ENCODE measurements at places on chromosomes 2 and 18. TPM values are rescaled to one million over a fixed set of nuclear protein-coding genes. Genes with fewer than 3 reads are reported as not detected.

DNA sequence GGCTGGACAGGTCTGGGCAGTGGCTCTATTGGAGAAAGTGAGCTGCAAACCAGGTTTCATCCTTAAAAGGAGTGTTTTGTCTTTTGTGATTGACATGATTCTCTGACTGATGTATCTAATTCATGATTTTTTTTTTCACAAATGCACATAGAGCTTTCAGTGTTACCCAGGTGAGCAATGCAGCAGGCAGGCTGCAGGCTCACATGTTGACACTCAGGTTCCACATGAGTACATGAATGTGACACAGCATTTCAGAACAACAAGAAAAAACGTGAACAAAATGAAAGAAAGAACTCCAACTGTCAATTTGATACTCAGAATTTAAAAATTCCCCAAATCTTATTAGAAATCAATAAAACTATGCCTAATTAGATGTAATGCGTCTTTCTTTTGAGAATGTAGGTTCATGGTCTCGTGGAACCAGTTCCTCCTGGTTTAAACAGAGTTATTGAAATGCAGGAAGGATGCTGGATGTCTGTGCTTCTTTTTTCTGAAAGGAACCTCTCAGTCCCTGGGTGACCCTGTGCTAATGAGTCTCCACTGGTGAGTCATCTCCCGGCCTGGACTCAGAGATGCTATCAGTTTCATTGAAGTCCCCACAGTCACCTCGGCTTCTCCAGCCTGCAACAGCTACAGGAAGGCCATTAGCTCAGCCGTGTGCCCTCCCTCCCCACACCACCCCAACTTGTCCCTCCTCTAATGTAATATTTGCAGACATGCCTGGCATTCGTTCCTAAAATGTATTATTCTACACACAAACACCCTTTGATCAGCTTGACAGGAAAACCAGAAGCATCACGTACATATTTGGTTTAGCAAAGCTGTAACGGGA lies 430.4 kb downstream of the LPIN1 start:
- no peaks in the 10 kb centered on the region for H3K36me3 ChIP-seq
- no peak for DNase-seq
- peaks cover 22% of the 10 kb centered on the region for H3K4me1 ChIP-seq
- no peak overlapping the region for H3K4me3 ChIP-seq
- peak overlapping the region; percentile 31 for H3K27ac ChIP-seq

DNA sequence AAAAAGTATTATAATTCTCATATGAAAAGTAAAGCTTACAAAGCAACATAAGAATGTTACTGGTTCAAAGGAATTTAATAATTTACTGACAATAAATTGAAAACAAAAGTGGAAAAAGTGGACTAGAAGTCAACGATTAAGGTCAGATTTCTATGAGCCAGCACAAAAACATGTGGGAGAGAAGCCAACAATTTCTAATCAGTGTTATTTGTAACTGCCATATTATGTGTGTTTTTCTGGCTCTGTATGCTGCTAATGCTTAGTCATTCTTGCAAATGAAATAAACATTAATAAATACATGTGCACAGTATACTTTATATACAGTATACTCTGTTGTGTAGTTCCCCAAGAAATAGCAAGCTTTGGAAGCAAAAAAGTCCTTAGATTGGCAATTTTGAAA lies 301.3 kb upstream of the RGPD4 start:
- no peaks in the 10 kb centered on the region for H3K27me3 ChIP-seq
- DNase-seq, result no peak
- H3K36me3 ChIP-seq, result no peaks in the 10 kb centered on the region
- no peak overlapping the region for H3K4me3 ChIP-seq
- no peak overlapping the region for H3K27ac ChIP-seq

- H3K4me1 ChIP-seq, result peaks cover 7% of the 10 kb centered on the region
- H3K36me3 ChIP-seq, result no peaks in the 10 kb centered on the region
- no peak overlapping the region for H3K27ac ChIP-seq
These were observed 13.0 kb upstream of the FAHD2A start for GRCh38 chr2:95389245-95390119.

DNA sequence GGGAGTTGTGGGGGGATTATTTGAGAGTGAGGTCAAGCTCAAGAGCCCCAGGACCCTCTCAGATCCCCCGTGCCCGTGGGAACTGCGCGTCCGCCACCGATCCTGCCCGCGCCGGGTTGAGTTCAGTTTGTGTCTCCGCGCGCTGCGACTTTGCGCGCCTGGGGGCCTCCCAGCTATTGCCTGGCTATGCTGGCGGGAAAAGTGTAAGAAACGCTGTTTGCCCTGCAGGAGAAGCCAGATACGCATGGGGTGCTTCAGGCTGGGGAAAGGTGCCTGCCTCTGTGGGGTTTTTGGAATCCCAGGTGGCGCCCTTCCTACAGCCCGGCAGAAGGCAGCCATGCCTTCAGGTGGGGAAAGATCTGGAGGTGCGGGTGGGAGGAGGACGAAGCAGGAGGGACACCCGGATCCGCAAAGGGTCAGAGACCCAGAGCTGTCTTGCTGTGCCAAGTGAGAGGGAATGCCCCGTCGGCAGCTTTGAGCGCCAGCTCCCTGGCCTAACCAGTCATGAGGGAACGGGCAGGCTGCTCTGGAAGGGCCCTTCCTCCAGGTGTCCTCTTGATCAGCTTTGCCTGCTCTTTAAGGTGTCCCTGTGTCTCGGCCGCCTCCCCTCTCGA lies 22.5 kb downstream of the TEX44 start:
- peak overlapping the region; percentile 51 for H3K4me3 ChIP-seq
- no peaks in the 10 kb centered on the region for H3K36me3 ChIP-seq
- peaks cover 49% of the 10 kb centered on the region for H3K4me1 ChIP-seq
- no peak for DNase-seq
- H3K27me3 ChIP-seq, result no peaks in the 10 kb centered on the region

DNA sequence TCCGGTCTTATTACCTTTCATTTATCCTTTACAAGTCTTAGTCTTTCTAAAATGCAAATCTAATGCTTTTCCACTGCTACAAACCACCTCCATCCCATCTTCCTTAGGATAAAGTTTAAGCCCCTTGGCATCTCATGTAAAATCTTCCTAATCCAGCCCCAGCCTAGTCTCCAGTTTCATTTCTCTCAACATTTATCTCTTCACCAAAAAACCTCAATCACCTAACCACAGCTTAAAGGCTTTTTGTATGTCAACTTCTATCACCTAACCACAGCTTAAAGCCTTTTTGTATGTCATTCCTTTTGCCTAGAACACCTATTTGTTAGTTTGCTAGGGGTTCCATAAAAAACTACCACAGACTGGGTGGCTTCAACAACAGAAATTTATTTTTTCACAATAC lies 4.2 kb downstream of the TRAK2 start:
- no peaks in the 10 kb centered on the region for H3K36me3 ChIP-seq
- DNase-seq, result no peak
- H3K4me1 ChIP-seq, result peaks cover 24% of the 10 kb centered on the region
- H3K27me3 ChIP-seq, result no peaks in the 10 kb centered on the region

DNA sequence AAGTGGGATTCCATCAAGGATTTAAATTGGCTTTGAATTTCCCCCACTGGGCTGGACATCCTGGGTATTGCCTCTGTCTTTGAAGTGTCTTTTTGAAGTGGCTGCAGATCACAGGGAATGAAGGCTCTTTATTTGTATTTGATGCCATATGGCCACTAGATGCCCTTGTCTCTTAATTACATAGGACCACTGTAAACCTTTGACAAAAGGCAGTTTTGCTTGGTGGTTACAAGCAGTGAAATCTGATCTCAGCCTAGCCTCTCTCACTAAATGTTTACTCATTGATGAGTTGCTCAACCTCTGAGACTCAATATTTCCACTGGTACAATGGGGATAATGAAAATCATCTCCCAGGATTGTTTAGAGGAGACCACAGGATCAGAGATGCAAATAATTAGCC lies 102.2 kb downstream of the INSIG2 start:
- no peak for DNase-seq
- no peak overlapping the region for H3K27ac ChIP-seq
- no peaks in the 10 kb centered on the region for H3K27me3 ChIP-seq
- no peaks in the 10 kb centered on the region for H3K36me3 ChIP-seq
- H3K4me3 ChIP-seq, result no peak overlapping the region
- peaks cover 14% of the 10 kb centered on the region for H3K4me1 ChIP-seq

- H3K27ac ChIP-seq, result no peak overlapping the region
- no peaks in the 10 kb centered on the region for H3K27me3 ChIP-seq
- H3K36me3 ChIP-seq, result no peaks in the 10 kb centered on the region
- DNase-seq, result no peak
- no peaks in the 10 kb centered on the region for H3K4me1 ChIP-seq
These were observed 91.5 kb downstream of the GULP1 start for GRCh38 chr2:188383158-188383557.

- no peak for DNase-seq
- peaks cover 22% of the 10 kb centered on the region for H3K4me1 ChIP-seq
- no peaks in the 10 kb centered on the region for H3K27me3 ChIP-seq
- H3K4me3 ChIP-seq, result no peak overlapping the region
- H3K36me3 ChIP-seq, result no peaks in the 10 kb centered on the region
- no peak overlapping the region for H3K27ac ChIP-seq
These were observed 65.7 kb downstream of the ACTR2 start for GRCh38 chr2:65293376-65293775.

- no peak overlapping the region for H3K27ac ChIP-seq
- H3K36me3 ChIP-seq, result no peaks in the 10 kb centered on the region
- no peak for DNase-seq
- no peaks in the 10 kb centered on the region for H3K4me1 ChIP-seq
These were observed 564.0 kb upstream of the POU3F3 start for GRCh38 chr2:104289651-104290565.

DNA sequence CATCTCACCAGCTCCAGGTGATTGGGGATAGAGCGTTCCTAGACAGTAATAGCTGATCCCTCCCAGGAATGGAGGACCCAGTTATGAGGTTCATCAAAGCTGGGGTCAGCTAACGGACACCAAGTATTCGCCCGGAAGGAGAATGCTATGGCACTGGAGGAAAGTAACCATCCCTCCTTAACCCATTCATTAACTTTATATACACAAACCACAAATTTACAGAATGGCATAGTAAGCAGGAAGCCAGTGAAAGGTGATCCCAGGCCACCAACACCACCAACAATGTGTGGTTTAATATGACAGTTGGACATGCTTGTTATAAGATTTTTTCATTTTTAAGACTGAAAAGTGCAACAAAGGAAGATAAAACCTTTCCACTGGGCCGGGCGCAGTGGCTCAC lies 55.3 kb upstream of the CHMP1B start:
- no peak overlapping the region for H3K27ac ChIP-seq
- H3K4me1 ChIP-seq, result no peaks in the 10 kb centered on the region
- H3K36me3 ChIP-seq, result no peaks in the 10 kb centered on the region
- no peaks in the 10 kb centered on the region for H3K27me3 ChIP-seq
- DNase-seq, result no peak

NBEAL1 gene
- 22.7 TPM for total RNA-seq

AKAIN1 gene
- not detected for total RNA-seq

LTBP1 gene
- 69.4 TPM for total RNA-seq

ME2 gene
- 26.2 TPM for total RNA-seq
